ENCODE measurements at places on chromosomes 12 and 14.

DNA sequence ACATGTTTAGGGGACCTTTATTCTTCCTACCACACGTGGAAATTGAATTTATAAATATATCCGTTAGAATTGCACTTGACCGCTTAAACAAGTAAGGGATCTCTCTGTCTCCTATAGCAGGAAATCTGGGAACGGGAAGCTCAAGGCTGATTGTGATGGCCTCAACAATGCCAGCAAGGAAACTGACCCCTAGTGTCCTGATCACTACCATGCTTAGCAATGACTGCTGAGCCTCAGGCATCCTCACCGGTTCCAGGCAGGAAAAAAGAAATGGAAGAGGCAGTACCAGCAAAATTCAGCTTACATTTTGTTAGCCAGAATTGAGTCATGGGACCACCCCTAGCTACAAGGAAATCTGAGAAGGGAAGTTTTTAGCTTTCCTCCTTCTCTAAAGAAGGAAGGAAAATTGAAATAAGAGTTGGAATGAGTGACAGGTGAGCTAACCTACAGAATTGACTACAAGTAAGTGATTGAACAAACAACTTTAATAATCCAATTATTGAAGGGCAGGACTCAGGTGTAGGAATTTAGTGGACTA is 43.9 kb upstream of the AMN1 start:
- DNase-seq: no peak

- no peak for DNase-seq
These were observed 27.8 kb downstream of the ANKRD9 start for GRCh38 chr14:102481791-102482238.

GRCh38 chr12:56448860-56449621 is at the start of gene TIMELESS:
Gene TIMELESS, minus strand, starts transcription at chr12:56449426. Its CDS starts 15,256 bp downstream, at chr12:56434170.
- peak; percentile 95 for DNase-seq

GRCh38 chr12:81274637-81275529 is 197.0 kb downstream of the ACSS3 start:
- no peak for DNase-seq

DNA sequence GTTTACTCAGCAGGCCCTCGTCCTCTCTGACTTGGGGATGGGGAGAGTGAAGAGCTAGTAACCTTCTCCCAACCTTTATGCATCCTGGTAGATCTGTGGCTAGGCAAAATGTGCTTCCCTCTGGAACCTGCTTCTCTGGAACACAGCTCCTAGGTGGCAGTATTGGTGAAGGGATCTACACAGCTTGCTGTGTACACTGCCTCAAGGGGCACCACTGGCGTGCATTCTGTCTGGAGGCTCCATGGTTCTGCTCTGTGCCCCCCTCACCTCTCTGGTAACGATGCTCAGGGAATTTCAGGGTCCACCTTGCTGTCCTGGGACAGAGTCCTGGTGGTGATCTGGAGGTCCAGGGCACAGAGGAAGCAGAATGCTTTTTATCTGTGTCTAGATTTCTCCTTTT is 43.5 kb upstream of the KCNA5 start:
- no peak for DNase-seq

GRCh38 chr12:119258556-119258955 is 76.0 kb upstream of the CCDC60 start:
- no peak for DNase-seq

DNA sequence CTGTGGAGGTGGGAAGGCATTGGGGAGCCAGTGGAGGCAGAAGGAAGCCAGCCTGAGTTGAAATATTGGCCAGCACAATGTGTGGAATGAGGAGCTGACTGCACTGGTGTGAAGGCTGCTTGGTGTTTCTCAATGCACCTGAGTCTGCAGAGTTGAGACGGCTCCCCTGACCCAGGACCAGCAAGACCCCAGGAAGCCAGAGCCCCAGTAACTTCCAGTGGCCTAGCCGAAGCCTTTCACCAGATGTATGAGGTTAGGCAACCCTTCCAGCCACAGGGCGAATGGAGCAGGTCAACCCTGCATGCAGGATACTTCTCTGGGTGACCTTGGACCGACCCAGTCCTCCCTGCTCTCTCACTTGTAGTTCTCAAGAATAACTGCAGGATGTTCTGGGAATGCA is 12.9 kb upstream of the KRT73 start:
- DNase-seq: no peak

- no peak for DNase-seq
These were observed 600.2 kb downstream of the TRHDE start for GRCh38 chr12:72872238-72872887.

- peak; percentile 78 for DNase-seq
These were observed at the start of gene WSCD2 for GRCh38 chr12:108129017-108129812. Gene WSCD2, plus strand, starts transcription at chr12:108129288. Its CDS starts 66,545 bp downstream, at chr12:108195833.

DNA sequence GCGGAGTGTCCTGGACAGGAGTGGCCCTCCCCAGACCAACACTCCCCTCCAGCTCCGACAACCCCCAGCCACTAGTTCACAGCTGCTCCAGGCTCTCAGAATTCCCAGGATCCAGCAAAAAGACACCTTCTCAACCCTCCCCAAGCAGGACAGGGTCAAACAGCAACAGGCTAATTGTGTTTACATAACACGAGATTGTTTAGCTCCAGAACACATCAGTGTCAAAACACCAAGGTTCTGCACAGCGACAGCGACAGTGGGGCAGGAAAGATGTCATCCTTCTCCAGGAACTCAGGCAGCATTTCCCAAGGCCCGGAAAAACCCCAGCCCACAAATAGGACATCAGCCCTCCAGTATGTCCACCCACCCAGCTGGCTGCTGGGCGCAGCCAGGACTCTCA is 16.5 kb downstream of the ITPK1 start:
- no peak for DNase-seq

DNA sequence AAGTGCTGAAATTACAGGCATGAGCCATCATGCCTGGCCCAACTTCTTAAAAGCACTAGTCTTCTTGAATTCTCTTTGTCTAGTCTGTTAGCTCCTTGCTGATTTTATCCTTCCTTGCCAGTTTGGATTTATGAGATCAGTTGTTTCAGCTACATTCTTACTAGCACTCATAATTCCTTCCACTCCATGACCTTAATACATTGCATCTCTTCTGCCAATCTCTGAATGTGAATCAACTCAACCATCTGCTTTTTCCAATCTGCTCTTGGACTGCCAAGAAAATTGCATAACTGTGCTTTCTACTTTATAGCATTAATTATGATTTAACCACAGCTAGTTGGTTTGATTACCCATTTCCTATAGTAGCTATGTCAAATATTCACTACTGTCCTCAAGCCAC is 14.9 kb upstream of the HEATR5A start:
- no peak for DNase-seq

GRCh38 chr12:87991483-87991882 is 37.7 kb downstream of the C12orf50 start:
- no peak for DNase-seq

GRCh38 chr12:67155863-67156262 is 113.3 kb upstream of the CAND1 start:
- peak; percentile 24 for DNase-seq

DNA sequence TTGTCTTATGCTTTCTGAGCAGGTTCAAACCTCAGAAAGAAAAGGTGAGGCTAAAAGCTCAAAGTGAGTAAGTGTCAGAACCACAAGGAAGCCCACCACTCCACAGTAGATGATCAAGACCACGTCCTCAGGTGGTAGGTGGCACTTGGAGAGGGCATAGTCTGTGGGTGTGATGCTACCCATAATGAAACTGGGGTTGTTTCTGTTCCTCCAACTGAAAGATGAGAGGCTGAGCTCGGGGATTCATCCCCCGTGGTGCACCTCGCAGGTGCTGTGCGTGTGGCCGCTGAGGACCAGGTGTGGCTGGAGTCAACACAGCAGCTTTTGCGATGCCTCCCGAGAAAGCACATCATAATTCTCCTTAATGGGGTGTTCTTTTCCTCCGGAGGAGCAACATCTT is 285.7 kb downstream of the TTC8 start:
- DNase-seq: no peak

GRCh38 chr12:95762123-95762785 is 28.3 kb downstream of the NTN4 start:
- no peak for DNase-seq

GRCh38 chr12:112992541-112993398 is 14.5 kb downstream of the OAS2 start:
- peak; percentile 74 for DNase-seq

DNA sequence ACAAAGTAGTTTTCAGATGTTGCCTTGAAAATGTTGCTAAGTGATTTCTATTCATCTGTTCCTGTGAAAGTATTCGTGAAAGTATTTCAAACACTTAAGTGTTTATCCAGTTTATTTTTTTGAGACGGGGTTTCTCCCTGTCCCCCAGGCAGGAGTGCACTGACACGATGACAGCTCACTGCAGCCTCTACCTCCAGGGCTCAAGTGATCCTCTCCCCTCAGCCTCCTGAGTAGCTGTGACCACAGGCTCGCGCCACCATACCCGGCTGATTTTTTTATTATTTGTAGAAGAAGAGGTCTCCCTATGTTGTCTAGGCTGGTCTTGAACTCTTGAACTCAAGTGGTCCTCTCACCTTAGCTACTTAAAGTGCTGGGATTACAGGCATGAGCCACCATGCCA is 1.7 kb downstream of the ZDHHC17 start:
- DNase-seq: no peak

DNA sequence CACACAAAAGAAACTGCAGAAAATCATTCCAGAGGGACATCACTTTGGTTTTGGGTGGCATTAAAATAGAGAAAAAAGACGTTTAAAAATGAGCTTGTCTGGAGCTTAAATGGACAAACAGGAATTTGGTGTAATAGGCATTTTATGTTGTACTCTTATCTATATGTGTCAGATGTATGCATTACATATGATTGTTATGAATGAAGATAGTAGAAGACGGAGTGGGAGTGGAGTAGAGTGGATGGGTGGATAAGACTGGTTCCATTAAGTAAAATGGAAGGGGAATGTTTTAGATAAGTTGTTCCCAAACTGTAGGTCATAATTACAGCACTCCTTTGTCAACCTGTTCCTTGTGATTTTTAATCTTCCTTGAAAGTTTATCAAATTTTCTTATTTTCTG is 1.9 kb downstream of the CCDC91 start:
- DNase-seq: no peak

GRCh38 chr14:70924521-70924920 is 17.3 kb downstream of the PCNX1 start:
- no peak for DNase-seq

GRCh38 chr12:124904306-124905098 is 9.9 kb downstream of the UBC start:
- peak; percentile 94 for DNase-seq

DNA sequence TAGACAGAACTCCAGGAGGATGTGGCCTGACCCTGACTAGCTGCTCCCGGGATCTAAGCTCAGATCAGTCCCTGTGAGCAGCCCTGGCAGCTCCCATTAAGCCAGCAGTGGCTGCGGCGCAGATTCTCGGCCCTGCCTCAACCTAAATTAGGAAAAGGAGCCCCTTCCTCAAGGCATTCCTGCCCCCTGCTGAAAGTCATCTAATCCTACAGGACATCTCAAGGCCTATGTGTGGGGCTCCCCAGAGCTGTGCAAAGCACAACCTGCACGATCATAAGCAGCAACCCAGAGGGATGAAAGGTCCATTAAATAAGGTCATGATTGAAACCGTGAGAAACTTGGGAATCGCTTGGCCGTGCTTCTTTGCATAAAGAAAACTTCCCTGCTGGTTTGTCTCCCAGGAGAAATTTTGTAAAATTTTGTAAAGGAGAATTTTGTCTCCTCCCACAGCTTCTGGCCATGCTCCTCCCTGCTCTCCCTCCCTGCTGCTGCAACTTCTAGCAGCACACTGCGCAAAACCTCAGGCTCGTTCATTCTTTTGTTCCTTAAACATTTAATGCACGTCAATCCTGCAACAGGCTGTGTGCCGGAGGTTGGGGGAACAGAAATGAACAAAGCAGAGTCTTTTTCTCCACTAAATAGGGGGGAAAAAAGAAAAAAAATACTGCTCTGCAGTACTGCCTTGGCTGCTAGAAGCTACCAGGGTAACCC is 96.6 kb upstream of the SLC35F4 start:
- no peak for DNase-seq

- peak; percentile 9 for DNase-seq
These were observed 74.3 kb downstream of the ANO6 start for GRCh38 chr12:45290216-45290605.

- no peak for DNase-seq
These were observed 57.4 kb downstream of the FBXO33 start for GRCh38 chr14:39374851-39375250.

GRCh38 chr14:93019367-93019843 is 96.3 kb downstream of the ITPK1 start:
- no peak for DNase-seq

GRCh38 chr14:30621354-30621939 is 672 bp upstream of the SCFD1 start:
- peak; percentile 62 for DNase-seq

GRCh38 chr14:68785534-68786490 is 7.1 kb downstream of the ZFP36L1 start:
- DNase-seq: no peak

- DNase-seq: no peak
These were observed 41.5 kb downstream of the KCTD10 start for GRCh38 chr12:109435428-109436187.

DNA sequence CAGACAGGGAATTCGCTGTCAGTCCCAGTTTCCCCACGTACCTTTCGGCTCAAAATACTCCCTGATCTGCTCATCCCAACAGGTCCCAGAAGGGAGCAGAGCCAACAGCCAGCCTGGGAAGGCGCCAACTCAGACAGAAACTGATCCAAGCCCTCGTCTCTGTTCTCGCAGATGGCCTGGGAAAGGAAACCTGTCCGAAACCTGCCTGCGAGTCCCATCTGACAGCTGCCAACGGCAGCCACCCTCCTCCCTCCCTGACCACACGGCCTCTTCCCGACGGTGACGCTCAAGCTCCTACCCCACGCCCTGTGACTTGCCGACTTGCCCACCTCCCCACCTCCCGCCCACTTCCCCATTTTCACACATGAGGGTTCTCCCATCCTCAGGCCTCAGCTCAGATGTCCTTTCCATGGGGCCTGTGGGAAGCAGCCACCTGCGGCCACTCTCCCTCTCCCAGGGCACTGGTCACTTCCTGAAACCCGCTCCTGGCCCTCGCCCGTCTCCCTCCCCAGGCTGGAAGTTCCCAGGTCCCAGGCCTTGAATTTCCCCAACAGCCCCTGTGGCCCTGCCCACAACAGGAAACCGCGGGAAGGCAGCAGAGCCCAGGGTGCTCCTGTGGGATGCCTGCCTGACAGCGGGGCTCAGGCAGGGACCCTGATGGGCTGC is 60.9 kb upstream of the FBRSL1 start:
- peak; percentile 64 for DNase-seq

All from suppressor macrophage treated with lipopolysaccharide for 4 hours (primary cell).